HS-5 (cell line): ENCODE measurements at places on chromosomes 6 and 20.

GRCh38 chr20:22460231-22460630 lies 124.1 kb downstream of the FOXA2 start:
- DNase-seq, result no peak

DNA sequence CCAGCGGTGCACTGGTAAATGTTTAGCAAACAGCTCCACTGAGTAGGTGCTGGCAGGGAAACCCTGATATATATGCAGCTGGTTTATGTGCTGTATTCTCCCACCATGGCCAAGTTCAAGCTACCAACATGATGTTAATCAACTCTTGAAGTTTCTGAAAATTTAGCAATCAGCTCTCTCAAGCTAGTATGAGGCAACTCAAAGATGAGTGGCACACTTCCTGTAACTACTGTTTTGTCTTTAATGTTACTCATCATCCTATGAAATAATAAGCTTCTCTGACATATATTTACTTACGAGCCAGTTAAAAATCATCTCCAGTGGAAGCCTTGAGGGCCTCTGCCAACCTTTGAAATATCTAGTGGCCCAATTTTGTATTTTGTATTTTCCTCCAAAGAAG lies 54.7 kb downstream of the TRMT6 start:
- no peak for DNase-seq

- no peak for DNase-seq
These were observed 4.0 kb upstream of the TUBB2B start for GRCh38 chr6:3231247-3232016.

- DNase-seq, result no peak
These were observed 41.6 kb upstream of the ZNF217 start for GRCh38 chr20:53635221-53635620.

DNA sequence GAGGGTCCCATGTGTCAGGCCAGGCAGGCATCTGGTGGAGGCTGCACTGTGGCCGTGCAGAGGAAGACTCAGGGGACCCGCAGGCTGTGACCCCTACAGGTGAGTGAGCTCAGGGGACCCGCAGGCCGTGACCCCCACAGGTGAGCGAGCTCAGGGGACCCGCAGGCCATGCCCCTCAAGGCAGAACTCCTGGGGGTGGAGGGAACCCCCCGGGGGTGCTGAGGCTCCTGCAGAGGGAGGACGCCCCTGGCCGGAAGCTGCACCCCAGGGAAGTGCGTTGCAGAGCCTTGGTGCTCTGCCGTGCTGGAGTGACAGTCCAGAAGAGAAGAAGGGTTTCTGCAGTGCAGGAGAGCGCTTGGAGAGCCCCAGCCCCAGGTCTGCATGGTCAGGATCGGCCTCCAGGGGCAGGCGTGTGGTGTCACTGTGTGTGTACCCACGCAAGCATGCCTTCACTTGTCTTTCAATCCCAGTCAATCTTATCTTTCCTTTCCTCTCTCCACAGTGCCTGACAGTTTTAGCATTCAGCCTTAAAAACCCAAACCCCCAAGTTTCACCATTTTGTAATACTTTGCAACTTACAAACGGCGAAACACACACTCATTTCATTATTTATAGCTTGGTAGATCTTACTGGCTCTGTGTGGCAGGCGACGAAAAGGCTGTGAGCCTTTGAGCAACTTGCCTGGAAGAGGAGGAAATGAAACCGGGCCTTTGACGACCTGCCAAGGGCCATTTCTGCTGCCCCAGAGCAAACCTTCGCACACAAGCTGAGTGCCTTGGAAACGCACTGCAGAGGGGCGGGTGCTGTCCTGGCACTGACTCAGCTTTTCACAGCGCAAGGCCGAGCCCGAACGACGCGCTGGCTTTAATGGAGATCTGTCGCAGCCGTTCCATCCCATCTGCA lies 101.4 kb upstream of the AGPAT4 start:
- DNase-seq, result no peak

- DNase-seq, result no peak
These were observed 9.9 kb downstream of the NRN1 start for GRCh38 chr6:5996714-5997419.

DNA sequence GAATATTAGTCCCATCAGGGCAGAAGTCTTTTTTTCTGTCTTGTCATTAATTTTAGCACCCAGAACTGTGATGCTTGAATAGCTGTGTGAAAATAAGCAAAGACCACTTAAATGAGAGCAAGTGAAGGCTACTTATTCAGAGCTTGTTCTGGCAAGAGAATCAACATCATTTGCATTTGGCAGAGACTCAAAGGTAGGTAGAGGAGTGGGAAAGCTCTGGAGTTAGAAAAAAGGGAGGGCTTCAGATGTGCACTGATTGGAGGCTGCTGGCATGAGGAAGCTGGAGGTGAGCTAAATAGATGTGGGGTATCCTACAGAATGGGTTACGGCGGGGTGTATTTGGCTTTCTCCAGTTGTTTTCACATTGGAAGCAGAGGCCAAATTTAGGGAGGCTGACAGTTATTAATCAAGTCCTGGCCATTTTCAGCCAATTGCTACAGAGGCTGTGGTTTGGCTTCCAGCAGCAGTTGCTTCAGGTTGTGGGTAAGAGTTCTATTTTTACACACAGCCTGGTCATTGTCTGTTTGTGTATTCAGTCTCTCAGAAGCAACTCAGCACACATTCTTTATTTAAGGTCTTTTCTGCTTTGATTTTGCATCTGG lies 254.3 kb downstream of the BTBD3 start:
- no peak for DNase-seq

DNA sequence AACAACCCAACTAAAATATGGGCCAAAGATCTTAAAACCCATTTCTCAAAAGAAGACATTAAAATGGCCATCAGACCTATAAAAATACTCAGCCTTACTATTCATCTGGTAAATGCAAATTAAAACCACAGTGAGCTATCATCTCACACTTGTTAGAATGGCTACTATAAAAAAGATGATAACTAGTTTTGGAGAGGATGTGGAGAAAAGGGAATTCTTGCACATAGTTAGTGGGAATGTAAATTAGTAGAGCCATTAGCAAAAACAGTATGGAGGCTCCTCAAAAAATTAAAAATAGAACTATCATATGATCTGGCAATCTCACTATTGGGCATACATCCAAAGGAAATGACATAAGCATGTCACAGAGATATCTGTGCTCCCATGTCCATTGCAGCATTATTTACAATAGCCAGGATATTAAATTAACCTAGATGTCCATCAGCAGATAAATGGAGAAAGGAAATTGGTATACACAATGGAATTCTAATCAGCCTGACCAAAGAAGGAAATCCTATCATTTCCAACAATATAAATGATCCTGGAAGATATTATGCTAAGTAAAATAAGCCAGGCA lies 2.9 kb downstream of the SIRPB1 start:
- DNase-seq, result no peak

DNA sequence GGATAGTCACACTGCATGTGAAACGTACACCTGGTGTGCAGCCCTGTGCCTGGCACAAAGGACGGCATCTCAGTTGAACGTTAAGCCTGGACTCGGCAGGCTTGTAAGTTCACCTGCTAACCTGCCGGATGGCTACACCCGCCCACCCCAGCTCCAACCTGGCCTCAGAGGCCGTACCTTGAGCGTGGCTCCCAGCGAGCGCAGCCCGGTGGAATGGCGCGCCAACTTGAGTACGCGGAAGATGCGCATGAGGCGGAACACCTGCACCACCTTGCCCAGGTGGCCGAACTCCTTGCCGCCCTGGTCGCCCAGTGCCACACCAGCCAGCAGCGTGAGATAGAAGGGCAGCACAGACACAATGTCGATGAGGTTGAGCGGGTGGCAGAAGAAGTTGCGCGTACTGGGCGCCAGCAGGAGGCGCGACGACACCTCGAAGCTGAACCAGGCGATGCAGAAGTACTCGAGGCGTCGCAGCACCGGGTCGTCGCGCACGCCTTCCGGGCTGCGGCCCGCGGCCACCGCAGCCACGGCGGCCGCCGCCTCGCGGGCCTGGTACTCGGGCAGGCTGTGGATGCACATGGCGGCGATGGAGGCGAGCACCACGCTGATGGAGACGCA lies 3.3 kb downstream of the KCNS1 start:
- no peak for DNase-seq
